Endodermal cell (in vitro differentiated cells): ENCODE measurements at places on chromosomes 2 and 18.
A peak's percentile ranks its signal among the peaks of the same experiment; 100 is the strongest.

DNA sequence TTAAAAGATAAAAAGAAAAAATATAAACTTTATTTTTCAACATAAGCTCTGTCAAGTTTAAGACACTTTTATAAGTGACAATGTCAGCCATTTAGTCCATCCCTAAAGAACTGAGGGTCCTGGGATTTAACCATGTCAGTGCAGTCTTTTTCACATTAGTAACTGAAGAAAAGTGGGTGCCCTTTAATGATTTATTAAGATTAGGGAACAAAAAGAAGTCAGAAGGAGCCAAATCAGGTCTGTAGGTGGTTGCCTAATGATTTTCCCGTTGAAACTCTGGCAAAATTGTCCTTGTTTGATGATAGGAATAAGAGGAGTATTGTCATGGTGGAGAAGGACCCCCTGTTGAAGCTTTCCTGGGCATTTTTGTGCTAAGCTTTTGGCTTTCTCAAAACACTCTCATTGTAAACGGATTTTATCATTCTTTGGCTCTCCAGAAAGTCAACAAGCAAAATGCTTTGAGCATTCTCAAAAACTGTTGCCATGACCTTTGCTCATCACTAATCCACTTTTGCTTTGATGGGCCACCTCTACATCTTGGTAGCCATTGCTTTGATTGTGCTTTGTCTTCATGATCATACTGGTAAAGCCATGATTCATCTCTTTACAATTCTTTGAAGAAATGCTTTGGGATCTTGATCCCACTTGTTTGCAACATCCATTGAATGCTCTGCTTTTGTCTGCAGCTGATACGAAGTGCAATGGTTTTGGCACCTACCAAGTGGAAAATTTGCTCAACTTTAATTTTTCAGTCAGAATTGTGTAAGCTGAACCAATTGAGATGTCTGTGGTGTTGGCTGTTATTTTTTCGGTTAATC, 22.0 kb downstream of the TSPYL6 start:
- no peak for DNase-seq

DNA sequence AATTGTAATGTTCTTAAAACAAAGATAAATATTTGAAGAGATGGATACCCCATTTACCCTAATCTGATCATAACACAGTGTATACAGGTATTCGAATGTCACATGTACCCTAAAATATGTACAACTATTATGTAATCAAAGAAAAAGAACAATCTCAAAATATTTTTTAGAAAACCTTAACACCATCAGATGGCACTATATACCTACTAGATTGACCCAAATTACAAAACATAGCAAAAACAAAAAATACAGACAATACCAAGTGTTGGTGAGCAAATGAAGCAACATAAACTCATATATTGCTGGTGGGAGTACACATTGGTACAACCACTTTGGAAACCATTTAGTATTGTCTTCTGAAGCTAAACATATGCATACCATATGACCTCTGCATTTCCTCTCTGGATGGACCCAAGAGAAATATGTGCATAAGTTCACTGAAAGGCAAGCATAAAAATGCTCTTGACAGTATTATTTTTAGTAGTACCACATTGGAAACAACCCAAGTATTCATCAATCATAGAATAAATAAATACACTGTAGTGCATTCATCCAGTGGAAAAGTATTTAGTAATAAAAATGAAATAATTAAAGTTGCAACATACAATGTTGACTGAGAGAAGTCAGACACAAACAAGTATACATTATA, 55.8 kb downstream of the GDF7 start:
- DNase-seq: no peak

- no peak for DNase-seq
Observed at GRCh38 chr18:1488957-1489356, 584.3 kb downstream of the ADCYAP1 start.

DNA sequence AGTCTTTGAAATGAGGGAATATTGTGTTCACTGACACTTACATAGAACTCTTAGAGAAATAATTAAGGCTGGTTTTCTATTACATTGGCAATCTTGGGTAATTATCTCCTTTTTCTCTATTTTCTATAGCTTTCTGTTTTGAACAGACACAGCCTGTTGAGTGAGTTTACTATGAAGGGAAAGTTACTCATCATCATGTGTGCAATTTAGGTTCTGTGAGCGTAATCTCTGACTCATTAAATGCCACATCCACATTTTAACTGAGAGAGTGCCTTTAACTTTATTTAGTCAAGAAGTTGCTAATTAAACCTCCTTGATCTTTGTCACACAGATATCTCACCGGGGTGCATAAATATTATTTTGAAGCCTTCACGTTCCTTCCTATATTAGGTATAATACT, 174.0 kb upstream of the SLC8A1 start:
- DNase-seq: no peak

DNA sequence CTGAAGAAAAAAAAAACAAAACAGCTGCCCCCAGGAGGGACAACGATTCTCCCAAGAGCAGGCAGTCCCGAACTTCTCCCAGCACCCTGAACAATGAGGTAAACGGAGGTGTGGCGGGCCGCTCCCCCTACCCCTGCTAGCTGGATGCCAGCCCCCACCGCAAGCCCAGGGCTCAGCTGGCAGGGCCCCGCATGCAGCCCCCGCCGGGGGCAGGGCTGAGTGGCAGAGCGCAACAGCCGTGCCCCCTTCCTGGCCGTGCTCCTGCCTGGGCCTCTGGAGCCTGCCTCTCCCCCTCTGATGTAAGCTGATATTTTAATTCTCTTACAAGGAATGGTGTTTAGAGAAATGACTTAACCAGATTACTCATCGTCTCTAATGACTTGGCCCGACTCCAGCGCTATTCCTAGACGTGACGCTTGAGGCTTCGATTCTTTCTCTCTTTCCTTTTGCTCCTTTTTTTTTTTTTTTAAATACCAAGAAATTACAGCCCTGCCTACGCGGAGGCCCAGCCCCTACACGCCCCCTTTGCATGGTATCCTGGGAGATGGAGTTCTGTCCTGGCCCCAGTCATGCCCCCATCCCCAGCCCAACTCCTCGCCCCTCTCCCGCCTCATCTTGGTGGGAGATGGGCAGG, 4.6 kb upstream of the ARID5A start:
- peak; percentile 87 for DNase-seq

GRCh38 chr18:5969989-5970403, 74.7 kb upstream of the TMEM200C start:
- peak; percentile 56 for DNase-seq

DNA sequence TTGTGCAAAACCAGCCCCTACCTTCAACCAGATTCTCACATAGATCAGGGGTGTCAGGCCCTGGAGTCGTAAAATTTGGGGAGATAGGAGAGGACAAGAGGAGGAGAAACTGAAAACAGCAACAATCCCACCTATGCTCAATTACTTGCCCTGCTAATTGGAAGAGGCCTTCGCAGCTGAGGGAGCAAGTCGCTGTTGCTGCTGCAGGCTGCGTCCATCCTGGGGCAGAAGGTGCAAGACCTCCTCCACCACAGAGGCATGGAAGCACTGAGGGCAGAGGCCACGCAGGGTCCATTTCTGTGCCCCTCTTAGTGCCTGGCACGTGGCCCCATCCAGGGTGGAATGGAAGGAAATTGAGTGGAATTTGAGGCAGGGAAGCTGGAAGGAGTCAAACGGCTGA, 36.5 kb downstream of the CNGA3 start:
- DNase-seq: no peak

DNA sequence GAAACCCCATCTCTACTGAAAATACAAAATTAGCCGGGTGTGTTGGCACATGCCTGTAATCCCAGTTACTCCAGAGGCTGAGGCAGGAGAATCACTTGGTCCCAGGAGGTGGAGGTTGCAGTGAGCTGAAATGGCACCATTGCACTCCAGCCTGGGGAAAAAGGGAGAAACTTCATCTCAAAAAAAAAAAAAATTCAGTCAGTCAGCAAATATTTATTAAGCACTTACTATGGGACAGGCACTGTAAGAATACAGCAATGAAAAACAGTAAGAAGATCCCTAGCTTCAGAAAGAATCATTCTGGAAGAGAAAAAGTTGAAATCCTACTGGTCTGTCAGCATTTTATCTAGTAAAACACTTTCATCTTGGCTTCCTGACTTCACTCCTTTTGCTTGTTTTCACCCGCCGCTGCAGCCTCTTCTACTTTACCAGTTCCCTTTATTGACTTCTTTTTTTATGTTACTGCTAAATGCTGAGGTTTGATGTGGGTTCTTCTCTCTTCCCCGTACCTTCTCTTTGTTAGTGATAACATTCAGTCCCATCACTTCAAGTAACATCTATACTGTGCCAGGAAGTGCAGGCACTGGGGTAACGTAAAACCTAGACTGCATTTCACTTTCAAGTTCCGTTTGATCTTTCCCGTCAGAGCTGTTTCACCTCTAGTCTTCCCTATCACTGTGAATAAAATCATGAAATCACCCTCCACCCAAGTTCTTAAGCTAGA, 10.8 kb upstream of the TAF4B start:
- DNase-seq: no peak

GRCh38 chr2:149860276-149860921, 272.8 kb upstream of the MMADHC start:
- DNase-seq: no peak

DNA sequence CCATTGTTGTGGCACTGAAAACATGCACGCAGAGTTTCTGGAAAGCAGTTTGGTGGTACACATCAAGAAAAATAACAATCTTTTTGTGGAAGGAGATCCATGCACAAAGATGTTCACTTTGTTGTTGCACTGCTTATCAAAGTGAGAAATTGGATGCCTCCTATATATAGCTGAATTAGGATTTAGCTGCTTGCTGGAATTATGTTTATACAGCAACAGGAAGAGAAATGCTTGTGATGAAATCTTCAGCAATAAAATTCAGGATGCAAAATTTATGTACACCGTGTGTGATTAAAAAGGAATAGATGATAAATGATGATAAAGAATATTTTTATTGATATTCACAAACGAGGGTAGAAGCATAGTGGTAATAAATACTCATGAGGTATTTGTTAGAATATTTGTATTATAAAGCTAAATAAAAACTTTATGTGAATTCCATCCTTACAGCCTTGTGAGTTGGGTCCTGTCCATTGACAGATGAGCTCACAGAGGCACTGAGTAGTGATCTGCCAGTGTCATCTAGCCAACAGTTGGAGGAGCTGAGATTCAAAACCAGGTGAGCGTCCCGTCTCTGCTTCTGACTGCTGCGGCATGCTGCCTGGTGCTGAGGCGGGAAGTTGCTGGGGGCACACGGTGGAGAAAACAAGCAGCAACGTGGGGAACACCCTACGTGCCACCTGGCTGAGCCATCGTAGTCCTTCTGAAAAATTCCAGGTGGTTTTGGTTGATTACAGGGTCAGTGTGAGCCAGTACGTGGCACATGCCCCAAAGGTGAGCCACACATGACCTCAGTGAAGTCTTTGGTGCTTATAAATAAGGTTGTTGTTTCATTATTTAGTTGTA, 80.2 kb downstream of the ASAP2 start:
- no peak for DNase-seq

- DNase-seq: no peak
Observed at GRCh38 chr2:42769583-42770287, 5.8 kb upstream of the OXER1 start.

GRCh38 chr2:74497777-74498499, 1.5 kb downstream of the LBX2 start:
- DNase-seq: peak; percentile 85

DNA sequence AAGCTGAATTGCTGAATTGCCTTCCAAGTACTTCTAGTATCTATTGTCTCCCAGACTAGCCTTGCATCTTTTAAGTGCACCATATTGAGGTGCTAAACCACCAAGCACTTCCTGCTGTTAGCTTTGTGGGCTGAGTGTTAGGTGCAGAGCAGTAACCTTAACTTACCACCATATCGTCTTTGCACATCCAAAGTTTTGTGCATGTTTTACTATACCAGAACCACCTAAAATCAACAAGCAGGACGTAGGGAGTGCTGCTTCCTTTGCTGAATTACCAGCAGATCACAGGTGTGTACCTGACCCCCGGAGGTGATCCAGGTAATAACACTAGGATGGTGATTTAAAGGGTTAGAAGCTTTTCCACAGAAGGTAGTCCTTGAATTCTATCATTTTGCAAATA, 359.9 kb upstream of the HNRNPA3 start:
- DNase-seq: peak; percentile 70

- DNase-seq: peak; percentile 85
Observed at GRCh38 chr2:28389399-28390240, 3.0 kb upstream of the FOSL2 start.

DNA sequence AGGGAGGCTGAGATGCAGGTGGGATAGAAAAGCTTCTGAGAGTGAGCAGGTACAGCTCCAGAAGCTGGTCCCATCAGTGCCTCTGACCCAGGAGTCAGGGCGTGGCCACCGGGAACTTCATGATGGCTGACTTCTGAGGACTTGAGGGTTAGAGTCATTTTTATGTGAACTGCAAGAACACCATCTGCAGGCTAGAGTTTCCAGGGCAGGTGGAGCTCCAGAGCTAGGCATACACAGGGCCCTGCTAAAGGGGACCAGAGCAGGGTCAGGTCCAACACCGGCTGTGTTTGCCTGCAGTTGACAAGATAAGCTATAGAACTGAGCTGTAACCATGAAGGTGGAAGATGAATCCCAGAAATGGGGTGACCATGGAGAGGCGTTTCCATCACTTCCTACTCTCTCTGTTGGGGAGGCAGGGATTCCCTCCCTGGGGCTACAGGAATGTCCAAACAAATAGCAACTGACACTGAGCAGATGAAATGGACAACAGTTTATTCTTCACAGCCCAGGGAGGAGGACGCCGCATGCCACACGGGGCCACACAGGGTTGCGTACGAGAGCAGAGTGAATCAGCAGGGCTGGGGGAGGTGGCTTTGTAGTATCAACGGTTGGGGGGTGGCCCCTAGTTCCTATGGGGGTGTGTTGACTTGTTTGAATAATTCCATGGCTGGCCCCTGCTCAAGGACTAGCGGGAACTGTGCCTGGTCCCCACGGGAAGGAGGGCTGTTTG, 77.6 kb upstream of the ZNF516 start:
- DNase-seq: no peak

GRCh38 chr2:38097988-38098385, 22.0 kb upstream of the CYP1B1 start:
- DNase-seq: no peak

GRCh38 chr2:101830146-101830545, 132.6 kb downstream of the MAP4K4 start:
- no peak for DNase-seq

DNA sequence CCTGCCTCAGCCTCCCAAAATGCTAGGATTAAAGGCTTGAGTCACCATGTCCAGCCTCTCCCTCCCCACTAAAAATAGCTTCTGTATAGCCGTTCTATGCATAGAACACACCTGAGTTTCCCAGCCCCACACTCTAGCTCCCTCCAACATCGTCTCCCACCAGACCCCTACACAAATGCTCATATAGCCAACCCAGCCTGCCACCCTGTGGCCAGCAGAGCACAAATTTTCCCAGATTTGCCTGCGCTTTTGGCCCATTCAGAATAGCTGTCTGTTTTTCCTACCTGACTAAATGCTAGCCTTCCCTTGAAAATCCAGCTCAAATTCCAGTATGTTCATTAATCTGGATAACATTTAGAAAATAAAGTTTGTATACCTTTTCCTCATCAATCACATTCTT, 22.8 kb downstream of the TRABD2A start:
- peak; percentile 71 for DNase-seq

DNA sequence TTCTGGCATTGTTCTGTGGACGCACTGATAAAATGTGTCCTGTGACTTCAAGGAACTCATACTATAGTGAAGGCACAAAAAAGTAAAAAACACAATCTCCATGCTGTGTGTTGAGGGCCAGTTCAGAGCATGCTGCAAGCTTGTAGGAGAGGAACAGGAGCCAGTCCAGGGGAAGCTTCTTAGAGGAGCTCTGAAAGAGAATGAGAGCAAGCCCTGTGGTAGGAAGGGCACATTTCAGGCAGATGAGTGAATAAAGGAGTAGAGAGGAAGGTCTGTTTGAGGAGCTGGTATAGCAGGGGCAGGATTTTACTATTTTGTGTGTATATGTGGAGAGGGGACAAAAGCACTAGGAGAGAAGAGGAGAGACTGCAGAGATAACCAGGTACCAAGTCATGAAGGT, 478.3 kb downstream of the ZEB2 start:
- peak; percentile 49 for DNase-seq
